ENCODE measurements at places on chromosomes 12 and 14.

DNA sequence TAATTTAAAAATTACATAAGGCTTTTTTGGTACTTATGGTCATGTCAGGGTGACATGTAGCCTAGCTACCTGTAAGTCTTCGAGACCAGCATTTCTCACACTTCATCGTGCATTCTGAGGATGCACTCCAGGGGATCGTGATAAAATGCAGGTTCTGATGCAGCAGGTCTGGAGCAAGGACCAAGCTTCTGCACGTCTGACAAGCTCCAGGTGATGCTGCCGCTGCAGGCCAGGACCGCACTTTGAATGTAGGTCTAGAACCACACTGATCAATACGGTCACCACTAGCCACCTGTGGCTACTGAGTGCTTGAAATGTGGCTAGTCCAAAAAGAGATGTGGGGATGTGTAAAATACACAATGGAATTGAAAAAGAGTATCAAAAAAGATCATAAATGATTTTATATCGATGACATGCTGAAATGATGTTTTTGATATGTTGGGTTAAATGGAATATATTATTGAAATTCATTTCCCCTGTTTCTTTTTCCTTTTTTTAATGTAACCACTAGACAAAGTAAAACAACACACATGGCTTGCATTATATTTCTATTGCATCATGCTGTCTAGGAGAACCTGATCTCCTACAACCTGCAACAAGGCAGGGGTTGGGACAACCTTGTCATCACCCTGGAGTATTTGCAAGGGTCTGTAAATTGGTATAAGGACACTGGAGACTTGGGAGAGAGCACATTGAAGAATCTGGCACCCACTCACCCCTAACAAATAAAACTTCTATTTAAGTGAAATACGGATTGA, 142.4 kb downstream of the DPF3 start:
- no peak for DNase-seq

DNA sequence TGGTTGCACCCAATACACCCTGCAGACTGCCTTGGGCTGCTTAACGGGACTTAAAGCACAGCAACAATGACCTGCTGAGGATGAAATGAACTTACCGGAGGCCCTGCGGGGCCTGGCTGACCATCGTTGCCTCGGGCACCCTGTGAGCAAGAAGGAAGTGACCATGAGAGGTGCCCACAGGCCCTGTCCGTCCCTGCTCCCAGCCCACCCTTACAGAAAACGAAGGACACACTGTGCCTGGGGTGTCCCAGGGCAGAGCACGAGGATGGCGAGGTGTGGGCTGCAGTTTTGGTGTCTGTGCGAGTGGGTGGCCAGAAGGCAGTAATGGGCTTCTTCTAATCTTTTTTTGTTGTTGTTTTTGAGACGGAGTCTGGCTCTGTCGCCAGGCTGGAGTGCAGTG, 14.6 kb downstream of the COL2A1 start:
- DNase-seq, result no peak

- DNase-seq, result no peak
These were observed 34.6 kb upstream of the ANKRD9 start for GRCh38 chr14:102544046-102544746.

DNA sequence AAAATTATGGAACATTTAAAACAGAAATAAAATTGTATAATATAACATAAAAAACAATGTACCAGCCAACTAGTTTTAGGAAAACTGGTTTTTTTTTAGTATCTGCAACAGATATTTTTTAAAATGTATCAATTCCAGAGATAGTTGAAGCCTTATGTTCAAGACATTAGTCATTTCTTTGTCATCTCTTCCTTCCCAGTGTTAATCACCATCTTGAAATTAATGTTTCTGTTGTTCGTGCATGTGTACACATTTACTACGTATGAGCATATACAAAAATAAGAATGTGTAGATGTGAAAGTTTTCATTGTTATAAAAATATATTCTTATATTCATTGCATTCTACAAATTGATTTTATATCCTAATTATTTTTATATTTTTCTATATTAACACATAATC, 1062.1 kb downstream of the SLC6A15 start:
- no peak for DNase-seq

GRCh38 chr12:123998991-123999359, 26.0 kb downstream of the ZNF664 start:
- no peak for DNase-seq

- DNase-seq, result no peak
These were observed 6.0 kb downstream of the EID3 start for GRCh38 chr12:104309446-104309993.

GRCh38 chr12:88468581-88468980, 111.7 kb downstream of the KITLG start:
- DNase-seq, result no peak

DNA sequence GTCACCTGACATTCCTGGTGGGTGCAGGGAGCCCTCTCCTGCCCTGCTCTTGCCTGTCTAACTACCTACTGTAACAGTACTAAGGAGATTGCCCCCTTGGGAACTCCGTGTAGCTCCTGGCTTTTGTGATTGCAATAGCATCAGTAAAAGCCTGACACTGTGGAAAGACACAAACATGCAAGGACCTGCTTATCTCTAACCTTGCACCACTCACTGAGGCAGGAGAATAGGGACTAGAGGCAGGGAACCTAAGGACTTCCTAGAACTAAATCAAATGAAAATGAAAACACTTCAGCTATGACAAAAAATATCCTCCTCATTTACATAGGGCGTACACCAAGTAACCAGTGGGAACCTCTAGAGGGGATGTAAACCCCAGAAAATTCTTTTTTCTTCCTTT, 28.5 kb downstream of the TUBA1A start:
- no peak for DNase-seq

DNA sequence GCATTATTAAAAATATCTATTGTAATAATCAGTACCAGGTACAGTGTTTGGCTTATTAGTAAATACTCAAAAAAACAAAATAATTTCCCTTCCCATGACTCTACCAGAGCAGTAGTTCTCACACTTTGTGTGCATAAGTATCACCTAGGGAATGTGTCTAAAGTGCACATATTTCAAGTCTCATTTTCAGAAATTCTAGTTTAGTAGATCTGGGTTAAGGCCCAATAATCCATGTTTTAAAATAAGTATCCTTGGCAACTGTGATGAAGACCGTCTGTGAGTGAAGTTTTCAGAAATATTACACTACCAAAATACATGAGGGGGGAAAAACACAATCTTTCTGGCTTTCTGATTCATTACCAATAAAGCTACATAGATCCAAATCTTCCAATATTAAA, 237.6 kb downstream of the SLC2A13 start:
- DNase-seq, result no peak

DNA sequence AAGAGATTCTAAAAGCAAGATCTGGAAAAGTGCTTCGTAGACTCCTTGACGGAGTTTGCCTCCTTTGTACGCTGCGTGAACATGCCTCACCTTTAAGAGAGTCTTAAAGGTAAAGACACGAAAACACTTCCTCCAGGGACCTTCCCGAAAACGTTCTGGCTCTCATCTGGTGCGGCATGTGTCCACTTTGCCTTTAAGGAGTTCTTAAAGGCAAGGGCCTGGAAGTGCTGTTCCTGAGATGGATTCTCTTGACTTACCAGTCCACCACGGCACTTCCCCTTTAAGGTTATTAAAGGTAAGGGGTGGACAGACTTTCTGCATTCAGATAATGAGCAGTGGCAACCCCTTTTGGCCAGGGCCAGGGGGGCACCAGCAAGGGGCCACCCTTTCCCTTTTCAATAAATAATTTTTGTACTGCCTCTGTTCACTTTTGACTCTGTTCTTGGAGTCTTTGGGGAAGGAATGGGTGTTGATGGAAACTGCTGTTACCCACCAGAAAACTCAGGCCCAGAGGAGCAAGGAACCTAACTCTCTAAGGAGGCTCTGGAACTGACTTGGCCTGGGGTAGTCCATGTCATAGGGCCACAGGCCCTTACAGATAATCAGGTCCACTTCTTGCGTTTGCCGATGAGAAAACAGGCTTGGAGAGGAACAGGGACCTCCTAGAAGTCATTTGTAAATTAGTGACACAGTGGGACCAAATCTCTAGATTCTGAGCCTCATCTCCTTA, 4.4 kb downstream of the REM2 start:
- peak; percentile 44 for DNase-seq

GRCh38 chr12:128623748-128624147, 200.0 kb downstream of the SLC15A4 start:
- DNase-seq, result no peak

GRCh38 chr12:64889434-64890216, 65.2 kb downstream of the TBC1D30 start:
- DNase-seq, result no peak

- no peak for DNase-seq
These were observed 72.9 kb downstream of the PPP2R5C start for GRCh38 chr14:101834397-101834796.

- DNase-seq, result no peak
These were observed 31.5 kb upstream of the BHLHE41 start for GRCh38 chr12:26156201-26156871.

DNA sequence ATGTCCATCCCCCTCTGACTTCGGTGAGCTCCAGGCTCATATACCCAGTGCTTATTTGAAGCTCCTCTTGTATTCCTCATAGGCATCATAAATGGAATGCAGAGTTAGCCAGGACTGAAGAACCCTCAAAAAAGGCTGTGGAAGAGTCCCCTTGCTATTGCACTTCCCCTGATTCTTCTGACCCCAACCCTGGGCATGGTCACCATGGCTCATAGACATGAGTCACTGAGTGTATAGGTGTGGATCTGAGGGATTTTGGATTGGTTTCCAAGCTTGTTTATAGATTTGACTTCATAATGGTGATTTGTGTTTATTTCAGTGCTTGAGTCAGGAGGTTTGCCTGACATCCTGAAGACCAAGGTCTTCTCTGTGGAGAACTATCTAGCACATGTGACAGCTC, 98.4 kb upstream of the SLC38A2 start:
- no peak for DNase-seq

Measured in NCI-H2107 (cell line).